ENCODE measurements at places on chromosomes 2 and 18. TPM values are rescaled to one million over a fixed set of nuclear protein-coding genes. Genes with fewer than 3 reads are reported as not detected.

GRCh38 chr2:98656800-98657199, 48.4 kb downstream of the UNC50 start:
- DNase-seq, result no peak

GRCh38 chr2:18186816-18187613, 308.5 kb downstream of the KCNS3 start:
- DNase-seq, result no peak

DNA sequence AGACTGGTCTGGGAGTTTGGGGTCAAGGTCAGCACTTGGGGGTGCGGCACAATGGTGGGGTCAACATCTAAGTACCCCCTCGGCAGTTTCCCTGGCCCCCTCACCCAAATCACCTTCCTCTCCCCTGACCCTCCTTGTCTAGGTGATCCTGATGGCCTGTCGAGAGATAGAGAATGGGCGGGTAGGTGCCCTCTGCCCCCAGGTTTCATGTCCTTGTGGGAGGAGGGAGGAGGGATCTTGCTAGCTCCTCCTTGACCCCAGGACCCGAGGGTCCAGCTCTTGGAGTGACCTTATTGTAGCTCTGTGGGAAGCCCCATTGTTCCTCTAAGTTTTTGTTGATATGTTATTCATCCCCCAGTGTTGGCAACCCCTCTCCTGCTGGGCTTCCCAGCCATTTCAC, 3.6 kb downstream of the PTPN18 start:
- no peak for DNase-seq

STPG4 gene
- 0.19 TPM for total RNA-seq

PRPF40A gene
- 108 TPM for total RNA-seq

NCKAP5 gene
- total RNA-seq, result not detected
